ENCODE measurements at places on chromosomes 5 and 9.

DNA sequence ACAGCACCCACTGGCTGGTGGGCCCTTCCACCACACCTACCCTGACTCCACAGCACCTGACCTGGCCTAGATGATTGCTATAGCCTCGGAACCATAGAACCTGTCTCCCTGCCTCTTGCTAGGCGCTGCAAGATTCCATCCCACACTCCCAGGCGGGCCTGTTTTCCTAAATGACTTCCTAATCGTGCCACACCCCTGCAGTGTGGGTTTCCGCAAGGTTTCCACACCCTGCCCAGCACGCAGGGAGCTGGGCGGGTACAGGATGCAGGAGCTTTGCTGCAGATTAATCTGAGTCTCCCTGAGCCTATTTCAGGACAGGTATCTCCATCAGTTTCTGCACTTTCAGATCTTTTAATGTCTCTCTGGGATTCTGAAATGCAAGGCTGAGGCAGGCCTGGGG lies 62.9 kb downstream of the SHB start:
- DNase-seq: no peak

GRCh38 chr9:120212853-120213200 lies 367.1 kb downstream of the CDK5RAP2 start:
- DNase-seq: no peak

GRCh38 chr5:143405063-143405848 lies 1.8 kb upstream of the NR3C1 start:
- DNase-seq: peak; percentile 68

DNA sequence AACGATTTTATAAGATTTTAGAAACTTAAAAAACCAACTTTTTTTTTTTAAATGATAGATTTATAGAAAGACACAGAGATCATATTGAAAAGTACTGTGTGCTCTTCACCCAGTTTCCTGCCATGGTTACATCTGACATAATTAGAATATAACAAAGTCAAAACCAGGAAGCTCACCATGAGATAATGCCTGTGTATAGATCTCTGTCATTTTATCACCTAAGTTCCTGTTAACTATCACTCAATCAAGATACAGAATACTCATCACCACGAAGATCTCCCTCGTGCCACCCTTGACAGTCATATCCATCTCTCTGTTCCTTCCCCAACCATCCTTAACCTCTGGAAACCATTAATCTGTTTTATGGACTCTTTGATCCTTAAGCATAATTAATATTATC lies 39.1 kb downstream of the POC5 start:
- no peak for DNase-seq

- DNase-seq: no peak
Observed at GRCh38 chr9:115616666-115617239, 498.8 kb upstream of the TNC start.

DNA sequence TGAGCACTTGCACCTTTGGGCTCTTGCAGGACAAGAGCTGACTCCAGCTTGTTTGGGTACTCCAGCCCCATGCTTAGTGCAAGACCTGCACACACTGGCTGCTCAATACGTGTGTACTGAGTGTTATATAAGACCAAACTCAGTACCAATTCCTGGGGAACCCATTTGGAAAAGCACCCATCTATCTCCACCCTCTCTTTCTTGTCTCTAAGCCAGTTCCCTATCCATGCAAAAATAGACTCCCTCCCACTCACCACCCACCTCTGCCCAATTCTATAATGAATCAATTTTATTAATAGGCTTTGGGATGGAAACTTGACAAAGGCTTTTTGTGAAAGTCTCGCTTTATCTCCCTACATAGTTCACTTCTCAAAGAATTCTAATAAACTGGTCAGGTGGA lies 60.9 kb upstream of the CPLX2 start:
- no peak for DNase-seq

GRCh38 chr9:19471737-19472648 lies 63.2 kb downstream of the ACER2 start:
- peak; percentile 89 for DNase-seq

GRCh38 chr9:1881708-1882295 lies 133.3 kb upstream of the SMARCA2 start:
- DNase-seq: no peak

DNA sequence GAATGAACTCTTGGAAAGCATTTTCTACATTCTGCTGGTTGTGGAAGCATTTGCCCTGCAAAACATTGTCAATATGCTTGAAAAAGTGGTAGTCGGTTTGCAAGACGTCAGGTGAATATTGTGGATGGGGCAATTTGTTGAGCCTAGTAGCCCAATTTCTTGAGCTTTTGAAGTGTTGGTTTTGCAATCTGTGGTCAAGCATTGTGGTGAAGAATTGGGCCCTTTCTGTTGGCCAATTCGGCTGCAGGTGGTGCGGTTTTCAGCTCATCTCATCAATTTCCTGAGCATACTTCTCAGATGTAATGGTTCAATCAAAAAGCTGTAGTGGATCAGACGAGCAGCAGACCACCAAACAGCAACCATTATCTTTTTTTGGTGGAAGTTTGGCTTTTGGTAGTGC lies 426.8 kb upstream of the CDH9 start:
- DNase-seq: no peak

- no peak for DNase-seq
Observed at GRCh38 chr9:7369384-7369821, 430.2 kb downstream of the DMAC1 start.

DNA sequence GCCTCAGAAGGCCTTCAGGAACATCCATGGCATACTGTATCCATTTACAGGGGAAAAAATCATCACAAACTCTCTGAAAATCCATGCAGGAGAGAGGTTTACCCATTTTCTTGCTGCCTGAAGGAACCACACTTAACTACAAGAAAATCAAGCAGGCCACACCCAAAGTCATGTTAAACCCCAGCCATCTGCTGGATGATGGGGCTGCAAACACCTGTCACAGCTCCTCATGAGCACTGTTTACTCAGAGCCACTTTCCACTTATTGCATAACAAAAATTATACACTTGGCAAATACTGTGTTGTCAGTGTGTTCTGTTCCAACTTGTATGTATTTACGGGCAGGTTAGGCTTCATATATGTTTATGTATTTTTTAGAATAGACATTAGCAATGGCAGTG lies 35.8 kb downstream of the PPIC start:
- no peak for DNase-seq

DNA sequence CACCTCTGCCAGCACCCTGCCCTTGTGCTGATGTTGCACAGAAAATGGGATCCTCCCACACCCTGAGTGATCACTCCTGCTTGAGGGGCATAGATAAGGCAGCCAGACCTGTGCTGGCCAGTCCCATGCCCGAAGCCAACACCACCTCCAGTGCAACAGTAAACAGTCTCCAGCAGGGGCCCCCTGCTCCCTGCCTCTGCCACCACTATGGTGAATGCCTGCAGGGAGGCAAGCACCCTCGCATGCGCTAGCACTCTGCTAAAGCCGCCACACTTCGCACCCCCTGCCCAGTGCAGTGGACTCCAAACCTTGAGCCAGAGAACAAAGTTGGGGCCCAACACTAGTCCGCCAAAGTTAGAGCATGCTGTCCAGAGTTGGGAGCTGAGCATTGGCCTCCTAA lies 118.7 kb downstream of the PJA2 start:
- DNase-seq: no peak

- DNase-seq: no peak
Observed at GRCh38 chr9:38682713-38683112, 37.2 kb downstream of the FAM240B start.

GRCh38 chr5:164013077-164013670 lies 507.8 kb downstream of the MAT2B start:
- peak; percentile 60 for DNase-seq

- DNase-seq: peak; percentile 38
Observed at GRCh38 chr9:21549251-21549765, 67.2 kb upstream of the IFNE start.

DNA sequence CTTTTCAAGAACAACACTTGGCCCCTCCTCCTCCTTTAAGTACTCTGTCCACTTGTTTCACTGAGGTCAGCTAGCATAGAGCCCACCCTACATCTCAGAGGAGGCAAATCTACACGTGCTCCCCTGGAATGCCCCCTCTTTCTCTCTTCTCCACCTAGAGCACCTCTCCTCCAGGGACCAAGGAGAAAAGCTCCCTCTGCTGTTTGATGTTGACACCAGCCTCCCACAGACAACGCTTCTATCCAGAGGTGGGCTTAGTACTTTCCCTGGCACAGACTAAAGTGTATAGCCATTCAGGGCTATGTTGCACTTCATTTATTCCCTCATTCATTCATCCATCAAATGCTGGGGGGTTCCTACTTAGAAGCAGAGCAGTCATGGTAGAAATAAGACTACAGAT lies 68.2 kb upstream of the TAF1L start:
- DNase-seq: peak; percentile 28

GRCh38 chr9:76691517-76692313 lies 72.5 kb upstream of the PCA3 start:
- peak; percentile 17 for DNase-seq

DNA sequence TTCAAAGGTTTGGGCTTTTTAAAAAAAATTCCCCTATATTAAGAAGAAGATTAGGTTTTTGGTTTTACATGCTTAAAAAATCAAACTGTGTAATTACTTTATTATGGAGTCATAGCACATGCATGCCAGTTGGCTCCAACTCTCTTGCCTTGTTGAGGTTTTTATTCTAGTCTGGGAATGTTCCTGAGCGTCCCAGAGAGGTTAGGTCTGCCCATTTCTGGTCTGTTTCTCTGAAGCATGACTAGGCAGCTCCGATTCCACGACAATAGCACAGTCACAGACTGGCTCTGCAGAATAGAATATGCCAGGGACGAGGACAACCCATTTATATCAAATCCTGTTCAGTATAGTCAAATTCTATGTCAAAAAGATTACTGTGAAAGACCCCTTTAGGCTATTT lies 217.0 kb downstream of the PCSK5 start:
- no peak for DNase-seq

DNA sequence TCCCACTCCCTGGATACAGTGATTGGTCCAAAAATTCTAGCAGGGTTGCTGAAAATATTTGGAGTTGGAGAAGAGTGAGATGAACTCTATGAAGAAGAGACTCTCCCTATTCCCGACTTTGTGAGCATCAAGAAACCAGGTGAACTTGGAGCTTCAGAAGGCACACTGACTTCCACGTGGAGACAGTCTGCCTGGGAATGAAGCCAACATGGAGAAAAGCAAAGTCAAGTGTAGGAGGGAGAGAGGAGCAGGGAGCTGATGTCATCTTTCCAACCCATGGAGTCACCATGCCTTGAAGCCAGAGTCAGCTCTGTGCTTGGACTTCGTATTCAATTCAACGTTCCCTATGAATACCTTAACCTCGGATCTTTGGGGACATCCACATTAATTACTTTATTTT lies 125.1 kb downstream of the NPR3 start:
- DNase-seq: no peak

- no peak for DNase-seq
Observed at GRCh38 chr5:151595411-151595826, 4.3 kb upstream of the FAT2 start.

GRCh38 chr5:178192244-178192643 lies 5.1 kb upstream of the GMCL2 start:
- no peak for DNase-seq

DNA sequence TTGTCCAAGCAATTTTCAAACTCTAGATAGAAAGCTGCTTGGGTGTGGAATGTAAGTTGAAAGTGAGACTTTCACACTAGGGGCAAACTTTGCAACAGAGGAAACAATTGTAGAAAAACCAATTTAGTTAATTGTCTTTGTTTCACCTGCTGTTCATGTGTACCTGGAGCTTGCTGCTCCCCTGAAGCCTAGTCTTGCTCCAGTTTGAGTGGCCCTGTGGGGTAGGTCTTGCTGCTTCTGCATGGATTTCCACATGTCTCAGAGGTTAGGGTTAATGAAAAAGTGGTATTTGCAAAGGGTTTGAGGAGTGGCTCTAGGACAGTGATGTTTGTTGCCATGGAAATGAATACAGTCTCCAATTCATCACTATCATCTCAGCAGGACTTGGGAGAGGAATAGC lies 182.2 kb downstream of the FSTL4 start:
- no peak for DNase-seq

GRCh38 chr5:86137297-86137696 lies 480.4 kb upstream of the COX7C start:
- DNase-seq: no peak

DNA sequence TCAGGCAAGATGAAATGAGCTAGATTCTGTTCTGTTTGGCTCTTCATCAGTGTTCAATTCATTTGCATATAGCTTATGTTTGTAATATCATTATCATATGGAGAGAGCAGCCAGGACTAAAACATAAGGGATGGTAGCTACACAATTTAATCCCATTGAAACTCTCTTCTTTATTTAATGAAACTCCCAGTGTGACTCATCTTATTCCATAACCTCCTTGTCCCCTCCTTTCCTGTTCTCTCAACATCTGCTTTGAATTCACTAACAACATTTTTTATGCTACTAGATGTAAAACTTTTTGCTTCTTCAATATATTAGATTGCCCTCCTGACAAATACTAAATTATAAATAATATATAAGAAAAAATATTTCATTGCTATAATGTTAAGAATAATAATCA lies 1823.4 kb downstream of the MAT2B start:
- DNase-seq: no peak

Measured in HEK293T (cell line).